ENCODE measurements at places on chromosomes 2 and 18. TPM values are rescaled to one million over a fixed set of nuclear protein-coding genes. Genes with fewer than 3 reads are reported as not detected.

Gene SRD5A2
- not detected for total RNA-seq

Gene POTEI
- total RNA-seq = 0.46 TPM

Gene ACADL
- 17.3 TPM for total RNA-seq

Gene C2orf74
- total RNA-seq = 20.6 TPM

Gene PLGLB1
- total RNA-seq = 0.84 TPM

Gene INHBB
- total RNA-seq = 6.7 TPM

Gene AMER3
- not detected for total RNA-seq

DNA sequence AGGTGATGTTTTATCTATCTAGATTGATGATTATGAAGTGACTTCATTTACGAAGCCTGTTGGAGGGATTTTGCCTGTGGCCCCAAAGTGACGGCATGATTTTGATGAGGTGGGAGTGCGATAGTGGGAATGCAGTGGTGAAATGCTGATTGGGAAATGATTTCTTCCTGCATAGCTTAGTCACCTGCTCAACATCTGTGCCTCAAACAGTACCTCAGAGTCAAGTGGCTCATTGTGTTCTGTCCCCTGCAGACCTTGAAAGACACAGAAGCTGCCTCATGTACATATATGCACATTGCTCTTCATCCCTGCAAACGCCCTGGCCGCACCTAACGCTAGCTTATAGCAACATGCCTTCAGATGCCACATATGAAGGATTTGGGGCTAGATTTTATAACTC, 201.2 kb downstream of the TPGS2 start:
- DNase-seq = no peak

DNA sequence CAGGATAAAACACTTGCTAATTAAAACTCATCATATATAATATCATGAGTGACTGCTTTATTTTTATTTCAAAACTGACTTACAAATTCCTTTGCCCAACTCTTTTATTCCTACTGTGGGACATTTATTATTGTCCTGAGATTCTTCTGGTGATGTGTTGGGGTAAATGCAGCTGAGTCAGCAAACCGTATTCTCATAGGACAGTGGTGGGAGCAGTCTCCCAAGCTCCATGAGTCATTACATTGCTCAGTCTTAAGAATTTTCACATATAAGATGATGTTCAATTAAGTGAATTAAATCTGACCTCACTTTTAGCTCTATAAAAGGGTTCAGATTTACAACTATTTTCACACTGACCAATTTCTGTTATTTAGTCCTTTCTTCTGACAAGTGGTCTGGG, 1530.7 kb downstream of the LRP1B start:
- no peak for DNase-seq

DNA sequence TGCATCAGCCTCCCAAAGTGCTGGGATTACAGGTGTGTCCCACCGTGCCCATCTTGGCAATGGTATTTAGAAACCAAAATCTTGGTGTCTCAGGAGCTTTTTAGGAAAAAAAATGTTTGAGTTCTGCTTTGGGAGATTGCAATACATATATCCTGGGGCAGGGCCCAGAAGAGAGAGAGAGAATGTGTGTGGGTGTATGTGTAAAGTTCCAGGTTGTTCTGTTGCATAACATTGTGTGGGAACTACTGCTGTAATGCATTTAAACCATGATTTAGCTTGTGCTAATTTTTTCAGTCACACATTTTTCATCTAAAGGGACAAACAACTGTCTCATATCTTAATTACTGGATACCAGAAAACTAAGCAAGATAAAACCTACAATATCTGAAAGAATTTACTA, 70.8 kb upstream of the NABP1 start:
- DNase-seq = no peak

DNA sequence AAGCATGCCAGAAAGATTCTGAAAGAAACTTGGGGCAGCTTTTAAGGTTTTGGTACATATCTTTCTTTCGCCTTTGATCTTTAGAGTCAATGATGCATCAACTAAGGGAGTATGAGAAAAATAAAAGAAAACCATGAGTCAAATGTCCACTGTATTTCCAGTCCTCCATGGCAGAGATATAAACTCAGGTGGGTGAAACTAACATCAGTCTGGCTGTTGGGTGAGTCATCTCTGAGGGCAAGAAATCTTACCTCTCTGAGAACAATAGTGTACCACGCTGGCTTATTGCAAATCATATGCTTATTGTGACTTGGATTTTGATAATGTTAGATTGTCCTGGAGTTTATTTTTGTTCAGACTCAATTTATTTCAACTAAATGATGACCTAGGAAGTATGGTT, 521.0 kb downstream of the PLCL1 start:
- DNase-seq = no peak

DNA sequence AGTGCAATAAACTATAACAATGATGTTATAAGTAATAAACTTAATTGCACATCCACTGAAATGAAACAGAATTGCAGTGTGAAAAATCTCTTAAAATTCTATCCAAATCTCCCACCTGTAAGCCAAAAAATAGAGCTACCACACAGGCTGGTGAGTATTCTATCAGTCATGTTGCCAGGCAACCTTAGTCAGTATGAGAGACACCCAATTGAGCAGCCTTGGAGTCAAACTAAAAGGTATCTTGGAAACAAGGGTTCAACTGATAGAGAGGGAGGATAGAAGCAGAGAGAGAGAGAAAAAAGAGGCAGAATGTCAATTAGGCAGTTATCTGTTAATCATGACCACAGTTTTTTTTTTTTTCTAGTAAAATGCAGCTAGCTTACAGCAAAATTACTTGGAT, 45.8 kb downstream of the GALNT13 start:
- DNase-seq = no peak

DNA sequence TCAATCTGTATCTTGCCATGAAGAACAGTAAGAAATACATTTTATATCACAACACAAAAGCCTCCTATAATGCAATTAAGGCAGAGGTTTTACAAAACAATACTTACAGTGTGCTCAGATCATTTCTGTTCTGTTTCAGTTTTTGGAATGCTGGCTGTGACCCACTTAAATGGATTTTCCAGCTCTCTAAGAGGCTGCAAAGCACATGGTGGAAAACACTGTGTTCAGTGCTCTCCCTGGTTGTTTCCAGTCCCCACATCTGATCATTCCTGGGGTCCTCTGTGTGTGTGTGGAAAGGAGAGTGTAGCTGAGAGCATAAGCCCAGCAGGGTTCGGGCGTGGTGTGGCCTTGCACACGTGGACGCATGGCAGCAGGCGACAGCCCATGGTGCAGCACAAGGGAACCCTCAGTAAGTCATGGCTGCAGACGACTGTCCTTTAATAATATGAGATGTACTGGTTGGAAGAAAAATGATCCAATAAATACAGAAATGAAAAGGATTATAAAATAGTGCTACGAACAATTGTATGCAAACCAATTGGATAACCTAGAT, 95.6 kb downstream of the FAM210A start:
- DNase-seq = no peak

GRCh38 chr2:60071490-60071831, 482.0 kb downstream of the BCL11A start:
- DNase-seq = no peak

DNA sequence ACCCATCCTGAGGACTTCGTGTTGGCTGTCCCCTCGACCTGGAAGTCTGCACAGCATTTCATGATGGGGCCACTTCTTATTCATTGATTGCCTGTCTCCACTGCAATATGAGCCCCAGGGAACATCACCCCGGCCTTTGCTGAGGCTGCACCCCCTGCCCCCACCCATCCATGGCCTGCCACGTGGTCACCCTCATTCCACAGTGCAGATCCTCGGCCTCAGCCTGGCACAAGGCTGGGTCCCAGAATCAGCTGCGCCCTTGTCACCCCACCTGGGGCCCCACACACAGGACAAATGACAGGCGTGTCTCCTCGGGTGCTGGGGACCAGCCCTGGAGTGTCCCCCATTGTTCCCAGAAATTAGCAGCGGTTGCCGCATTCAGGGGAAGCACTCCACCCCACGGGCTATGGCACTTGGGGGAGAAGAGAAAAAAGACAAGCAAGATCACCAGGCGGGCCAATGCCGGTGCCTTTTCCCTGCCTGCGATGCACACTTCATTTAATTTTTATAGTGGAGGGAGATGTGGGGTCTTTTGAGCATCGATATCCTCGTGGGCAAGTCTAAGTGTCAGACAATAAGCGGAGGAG, 157.4 kb downstream of the INHBB start:
- DNase-seq = no peak

DNA sequence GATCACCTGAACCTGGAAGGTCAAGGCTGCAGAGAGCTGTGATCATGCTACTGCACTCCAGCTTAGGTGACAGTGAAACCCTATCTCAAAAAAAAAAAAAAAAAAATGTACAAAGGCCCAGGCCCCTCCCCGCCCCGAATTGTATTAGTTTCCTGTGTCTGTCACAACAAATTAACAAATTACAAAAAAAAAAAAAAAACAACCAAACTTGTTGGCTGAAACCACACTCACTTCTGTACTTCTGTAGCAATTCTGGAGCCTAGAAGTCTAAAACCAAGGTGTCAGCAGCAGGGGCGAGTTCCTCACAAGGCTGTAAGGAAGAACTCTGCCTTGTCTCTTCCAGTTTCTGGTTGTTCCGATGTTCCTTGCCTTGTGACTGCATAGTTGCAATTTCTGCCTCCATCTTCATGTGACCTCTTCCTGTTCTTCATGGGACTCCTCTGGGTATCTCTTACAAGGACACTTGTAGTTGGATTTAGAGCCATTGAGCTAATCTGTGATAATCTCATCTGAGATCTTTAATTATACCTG, 100.8 kb upstream of the ZSWIM2 start:
- DNase-seq = no peak

DNA sequence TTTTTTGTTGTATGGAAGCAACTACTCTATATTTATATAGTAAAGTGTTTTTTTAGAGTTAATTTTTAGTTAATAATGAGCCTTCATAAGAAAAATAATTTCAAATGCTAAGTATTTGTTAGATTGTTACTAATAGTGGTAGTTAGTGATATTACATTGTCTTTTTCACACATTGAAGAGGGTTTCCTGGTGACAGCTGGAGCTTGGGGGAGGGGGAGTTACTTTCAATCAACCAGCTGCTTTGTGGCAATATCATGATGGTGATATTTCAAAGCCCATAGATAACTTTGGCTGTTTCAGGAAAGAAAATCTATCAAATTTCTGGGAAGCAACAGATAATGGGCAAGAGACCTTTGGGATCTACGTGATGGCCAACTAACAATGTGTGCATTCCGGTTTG, 4.1 kb downstream of the RHBDD1 start:
- DNase-seq = no peak

- no peak for DNase-seq
These were observed 1474.2 kb upstream of the CELF4 start for GRCh38 chr18:39039813-39040212.

DNA sequence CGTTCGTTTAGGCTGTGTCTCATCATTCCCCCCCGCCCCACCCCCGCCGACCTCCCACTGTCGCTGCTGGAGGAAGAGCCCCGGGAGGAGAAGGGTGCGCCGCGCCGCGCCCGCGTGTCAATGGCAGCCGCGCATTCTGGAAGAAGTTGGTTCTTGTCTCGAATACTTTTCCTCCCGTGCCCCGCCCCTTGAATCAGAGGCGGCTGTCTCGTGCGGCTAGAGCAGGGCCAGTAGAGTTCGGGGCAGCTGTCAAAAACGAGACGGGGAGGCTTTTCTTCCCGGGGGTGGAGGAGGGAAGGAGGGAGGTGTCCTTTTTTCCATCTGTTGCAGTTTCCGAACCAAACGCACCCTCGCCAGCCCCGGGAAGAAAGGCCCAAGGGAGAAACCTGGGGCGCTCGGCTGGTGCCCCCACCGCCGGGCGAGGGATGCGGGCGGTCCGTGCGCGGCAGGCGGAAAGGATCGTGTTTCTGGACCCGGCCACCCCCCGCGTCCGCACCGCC, 410 bp upstream of the TGIF1 start:
- DNase-seq = no peak

DNA sequence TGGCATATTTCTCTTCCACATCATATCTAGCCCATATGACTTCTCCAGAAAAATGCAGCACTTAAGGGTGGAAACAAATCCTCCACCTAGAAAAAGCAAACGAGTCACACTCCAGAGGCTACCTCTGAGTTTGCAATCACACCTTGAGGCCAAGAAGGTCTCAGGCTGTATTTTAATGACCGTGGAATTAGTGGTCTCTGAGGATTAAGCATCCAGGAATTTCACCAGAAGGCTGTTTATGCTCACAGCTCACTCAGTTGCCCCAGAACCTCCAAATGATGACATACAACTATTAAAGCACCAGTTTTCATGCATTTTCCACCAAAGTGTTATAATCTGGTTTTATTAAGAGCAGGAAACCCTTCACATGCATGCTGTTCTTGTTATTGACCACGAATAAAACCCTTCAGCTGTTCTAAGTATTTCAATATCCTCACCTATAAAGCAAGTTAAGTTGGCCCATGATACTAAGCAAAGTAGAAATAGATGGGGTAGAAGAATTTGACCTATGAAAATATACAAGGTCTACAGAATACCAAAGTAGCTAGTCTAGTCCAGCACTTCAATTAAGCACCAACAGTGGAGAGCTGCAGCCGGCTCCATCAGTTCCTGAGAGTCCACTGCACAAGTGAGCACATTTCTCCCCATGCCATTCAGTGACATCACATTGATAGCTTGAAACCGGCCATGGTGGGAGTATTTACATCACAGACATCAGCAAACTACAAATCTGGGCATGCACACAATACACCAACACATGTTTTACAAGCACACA, 39.5 kb upstream of the SLC14A1 start:
- no peak for DNase-seq

DNA sequence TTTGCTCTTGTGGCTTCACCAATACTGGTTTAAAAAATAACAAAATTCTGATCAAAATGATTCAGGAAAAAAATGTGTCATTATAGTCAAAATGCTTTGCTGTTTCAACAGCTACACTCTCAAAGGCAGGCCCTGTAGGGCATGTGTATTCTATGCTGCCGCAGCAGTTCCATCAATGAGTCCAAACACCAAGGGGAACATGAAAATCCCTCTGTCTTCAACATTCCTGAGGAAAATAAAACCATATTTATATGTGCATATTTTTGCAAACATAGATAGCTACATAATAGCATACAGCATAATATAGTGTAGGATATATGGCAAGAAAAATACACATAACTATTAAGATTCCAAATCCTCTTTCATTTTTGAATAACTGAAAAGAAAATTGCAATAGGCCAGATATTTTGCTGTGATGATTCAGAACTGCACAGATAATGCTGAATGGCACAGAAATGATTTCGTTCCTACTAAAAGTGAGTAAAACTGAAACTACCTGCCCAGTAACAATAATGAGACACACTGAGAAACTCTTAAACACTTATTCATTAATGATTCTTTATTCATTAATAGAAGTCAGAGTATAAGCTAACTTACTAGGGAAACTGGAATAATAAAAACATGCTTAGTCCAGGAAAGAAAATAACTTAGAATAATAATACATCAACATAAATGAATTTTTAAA, 343.8 kb downstream of the SUCLG1 start:
- DNase-seq = no peak

GRCh38 chr2:109062859-109063700, 65.9 kb upstream of the SH3RF3 start:
- no peak for DNase-seq

GRCh38 chr2:260507-261161, 3.2 kb downstream of the SH3YL1 start:
- no peak for DNase-seq

- DNase-seq = no peak
These were observed 38.9 kb downstream of the CTAGE1 start for GRCh38 chr18:22378672-22379282.

Data from omental fat pad (tissue), 4 donors.